ENCODE measurements at places on chromosomes 16 and 17.
A peak's percentile ranks its signal among the peaks of the same experiment; 100 is the strongest.

DNA sequence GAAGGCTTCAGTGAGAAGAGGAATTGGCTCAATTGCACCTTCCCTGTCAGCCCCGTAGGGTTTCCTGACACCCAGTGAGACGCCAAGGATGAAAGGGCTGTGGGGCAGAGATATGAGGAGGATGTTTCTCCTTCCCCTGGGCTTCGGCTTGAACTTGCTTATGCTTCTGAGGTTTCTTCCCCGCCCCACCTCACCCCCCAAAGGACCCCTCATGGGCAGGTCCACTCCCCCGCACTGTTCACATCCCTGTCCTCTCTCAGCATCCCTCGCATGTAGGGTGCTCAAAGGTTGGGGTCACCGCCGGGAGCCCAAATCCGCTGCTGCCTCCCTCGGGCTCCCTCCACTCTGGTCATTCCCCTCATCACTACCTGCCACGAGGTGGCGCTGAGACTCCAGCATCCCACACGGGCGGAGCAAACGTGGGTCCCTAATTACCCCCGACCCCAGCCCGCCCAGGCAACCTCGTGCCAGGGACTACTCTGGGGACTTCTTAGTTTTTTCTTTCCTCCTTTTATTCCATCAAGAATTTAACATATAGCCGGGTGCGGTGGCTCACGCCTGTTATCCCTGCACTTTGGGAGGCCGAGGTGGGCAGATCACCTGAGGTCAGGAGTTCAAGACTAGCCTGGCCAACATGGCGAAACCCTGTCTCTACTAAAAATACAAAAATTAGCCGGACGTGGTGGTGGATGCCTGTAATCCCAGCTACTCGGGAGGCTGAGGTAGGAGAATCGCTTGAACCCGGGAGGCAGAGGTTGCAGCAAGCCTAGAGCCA is 3.3 kb upstream of the TRARG1 start:
- DNase-seq: peak; percentile 52

DNA sequence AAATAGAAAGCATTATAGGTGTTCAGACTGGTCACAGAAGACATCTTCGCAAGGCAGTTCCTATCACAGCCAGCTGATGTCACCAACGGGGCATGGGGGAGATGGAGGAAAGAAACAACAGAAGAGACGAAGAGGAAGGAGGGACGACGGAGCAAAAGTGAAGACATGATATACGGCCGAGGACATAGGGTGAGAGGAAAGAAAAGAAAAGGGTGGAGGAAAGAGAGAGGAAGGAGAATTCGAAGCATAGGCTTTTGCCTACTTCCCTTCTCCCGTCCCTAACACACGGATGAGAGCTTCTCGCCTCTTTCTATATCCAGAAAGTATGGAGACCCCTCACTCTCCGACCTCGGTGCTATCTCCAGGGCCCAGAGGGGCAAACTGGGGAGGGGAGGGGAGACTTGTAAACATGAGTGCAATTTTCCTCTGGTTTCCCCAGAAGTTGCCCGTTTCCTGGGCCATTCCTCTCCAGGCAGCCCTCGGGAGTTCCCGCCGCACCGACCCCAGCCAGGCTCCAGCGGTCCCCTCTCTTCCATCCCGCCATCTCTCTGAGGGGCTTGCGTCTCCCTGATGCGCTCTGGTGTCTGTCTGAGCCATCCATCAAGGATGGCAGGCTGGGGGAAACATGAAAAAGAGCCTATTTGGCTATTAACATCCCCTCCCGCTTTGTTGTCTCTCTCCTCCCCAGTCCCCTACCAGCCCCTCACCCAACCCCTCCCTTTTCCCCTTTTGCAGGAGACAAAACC is 26.0 kb downstream of the COPZ2 start:
- DNase-seq: no peak

- DNase-seq: no peak
Measured at GRCh38 chr17:4838309-4838785, 5.2 kb downstream of the MINK1 start.

- no peak for DNase-seq
Measured at GRCh38 chr16:72769876-72770275, 278.1 kb downstream of the ZFHX3 start.
